Aorta (tissue), 5 donors: ENCODE measurements at places on chromosomes 12 and 14.

DNA sequence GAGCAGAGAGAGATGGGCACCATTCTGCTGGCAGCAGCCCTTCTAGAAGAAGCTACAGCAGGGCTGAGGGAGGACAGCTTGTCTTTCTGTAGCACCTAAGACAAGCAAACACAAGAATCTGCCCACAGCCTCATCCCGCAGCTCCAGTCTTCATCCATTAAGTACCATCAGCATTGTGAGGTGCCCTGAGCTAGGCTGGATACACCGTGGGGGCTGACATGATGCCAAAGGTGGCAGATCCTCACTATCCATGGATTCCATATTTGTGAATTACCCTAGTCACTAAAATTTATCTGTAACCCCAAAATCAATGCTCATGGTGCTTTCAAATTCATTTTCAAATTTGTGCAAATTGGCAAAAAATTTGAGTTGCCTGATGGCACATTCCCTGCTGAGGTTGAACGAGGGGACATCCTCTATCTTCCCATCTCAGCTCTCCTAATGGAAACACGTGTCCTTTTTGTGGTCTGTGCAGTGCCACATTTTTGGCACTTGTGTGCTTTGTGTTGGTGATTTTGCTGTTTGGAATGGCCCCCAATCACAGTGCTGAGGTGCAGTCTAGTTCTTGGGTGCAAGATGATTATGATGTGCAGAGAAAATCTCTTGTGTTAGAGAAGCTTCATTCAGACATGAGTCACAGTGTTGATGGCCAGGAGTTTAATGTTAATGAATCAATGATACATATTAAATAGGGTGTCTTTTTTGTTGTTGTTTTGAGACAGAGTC, 7.0 kb downstream of the PITPNM2 start:
- H3K36me3 ChIP-seq: no peaks in the 10 kb centered on the region
- H3K4me3 ChIP-seq: no peak overlapping the region
- no peak for DNase-seq
- no peaks in the 10 kb centered on the region for H3K4me1 ChIP-seq
- no peaks in the 10 kb centered on the region for H3K27me3 ChIP-seq
- H3K27ac ChIP-seq: no peak overlapping the region

DNA sequence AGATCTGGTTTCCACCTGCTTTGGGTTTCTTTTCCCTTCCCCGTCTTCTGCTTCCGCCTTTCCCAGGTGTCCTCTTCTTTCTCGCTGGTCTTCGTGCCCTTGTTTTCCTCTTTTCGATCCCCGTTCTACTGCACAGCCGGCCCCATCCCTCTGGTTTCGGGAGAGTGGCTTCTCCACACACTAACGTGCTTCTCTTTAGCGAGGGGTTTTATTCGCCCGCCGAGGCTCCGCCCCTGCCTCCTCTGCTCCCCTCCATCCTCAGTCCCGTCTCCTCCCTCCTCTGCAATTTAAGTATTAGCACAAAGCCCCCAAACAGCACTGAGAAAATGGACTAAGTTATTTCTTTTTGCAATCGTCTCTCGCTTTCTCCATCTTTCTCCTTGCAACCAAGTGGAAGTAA, at the start of gene SLC7A8:
Gene SLC7A8, minus strand, starts transcription at position 182 of the 400 bp plus-strand sequence. CDS start 746 bp downstream, outside the sequence.
- no peaks in the 10 kb centered on the region for H3K4me1 ChIP-seq
- peak within 1 kb of the TSS; percentile 94 for H3K4me3 ChIP-seq
- no peaks in the 10 kb centered on the region for H3K36me3 ChIP-seq
- peak; percentile 84 for DNase-seq

DNA sequence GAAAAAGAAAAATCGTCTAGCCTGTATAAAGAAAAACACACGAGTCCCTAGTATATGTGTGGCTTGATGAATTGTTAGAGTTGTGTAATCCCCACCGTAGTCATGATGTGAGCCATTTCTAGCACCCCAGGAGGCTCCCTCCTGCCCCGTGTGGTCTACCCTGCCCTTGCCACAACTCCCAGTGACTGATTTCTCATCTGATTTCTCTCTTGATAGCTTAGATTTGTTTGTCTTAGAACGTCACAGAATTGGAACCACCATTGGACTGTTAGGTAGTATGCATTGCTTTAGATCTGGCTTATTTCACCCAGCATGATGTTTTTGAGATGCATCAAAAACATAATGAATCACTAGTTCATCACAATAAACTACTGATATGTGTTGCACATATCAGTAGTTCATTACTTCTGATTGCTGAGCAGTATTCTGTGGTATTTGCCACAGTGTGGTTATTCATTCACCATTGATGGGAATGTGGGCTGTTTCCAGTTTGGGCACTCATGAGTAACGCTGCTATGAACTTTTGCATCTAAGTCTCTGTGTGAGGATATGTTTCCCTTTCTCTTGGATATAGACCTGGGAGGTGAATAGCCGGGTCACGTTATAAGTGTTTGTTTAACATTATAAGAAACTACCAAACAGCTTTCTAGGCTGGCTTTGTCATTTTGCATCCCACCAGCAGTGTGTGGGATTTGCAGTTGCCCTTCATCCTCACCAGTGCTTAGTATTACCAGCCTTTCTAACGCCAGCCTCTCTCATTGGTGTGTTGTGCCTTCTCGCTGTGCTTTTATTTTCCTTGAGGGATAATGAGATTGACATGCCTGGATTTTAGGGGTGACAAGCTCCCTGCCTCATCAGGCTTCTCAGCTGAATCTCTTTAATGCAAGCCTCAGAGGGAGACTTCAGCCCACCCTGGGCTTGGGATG, 31.9 kb upstream of the NCOR2 start:
- no peaks in the 10 kb centered on the region for H3K36me3 ChIP-seq
- no peak for DNase-seq
- H3K4me1 ChIP-seq: no peaks in the 10 kb centered on the region
- H3K27ac ChIP-seq: no peak overlapping the region

- no peaks in the 10 kb centered on the region for H3K36me3 ChIP-seq
- H3K4me1 ChIP-seq: no peaks in the 10 kb centered on the region
- H3K4me3 ChIP-seq: no peak within 1 kb of the TSS
- peak; percentile 69 for DNase-seq
- H3K27ac ChIP-seq: no peak within 1 kb of the TSS
Measured at GRCh38 chr12:1918081-1918883, at the start of gene CACNA2D4. TSS of gene CACNA2D4 (minus strand) at chr12:1918652. CDS start at chr12:1918473, 179 bp downstream.

GRCh38 chr12:40325349-40325960, 100.7 kb downstream of the LRRK2 start:
- H3K27me3 ChIP-seq: no peaks in the 10 kb centered on the region
- no peaks in the 10 kb centered on the region for H3K36me3 ChIP-seq
- DNase-seq: no peak
- H3K27ac ChIP-seq: no peak overlapping the region
- no peak overlapping the region for H3K4me3 ChIP-seq

DNA sequence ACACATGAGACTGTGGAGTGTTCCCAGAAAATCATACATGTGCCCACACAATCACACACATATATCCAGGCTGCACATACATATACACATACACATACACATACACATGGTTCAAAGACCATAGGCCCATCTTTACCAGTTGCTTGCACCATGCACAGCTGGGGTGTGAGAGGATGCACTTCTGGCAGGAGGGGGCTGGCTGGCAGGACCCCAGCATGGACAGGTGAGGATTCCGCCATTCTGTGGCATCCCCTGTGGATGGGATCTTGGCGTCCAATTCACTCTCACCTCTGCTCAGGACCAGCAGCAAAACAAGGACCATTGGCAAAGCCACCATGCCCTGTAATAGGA, 7.0 kb downstream of the ITGB7 start:
- DNase-seq: peak; percentile 42
- no peaks in the 10 kb centered on the region for H3K27me3 ChIP-seq
- no peaks in the 10 kb centered on the region for H3K4me1 ChIP-seq
- H3K27ac ChIP-seq: no peak overlapping the region
- H3K36me3 ChIP-seq: no peaks in the 10 kb centered on the region

GRCh38 chr14:57487771-57488170, 5.9 kb downstream of the CCDC198 start:
- DNase-seq: no peak
- H3K27ac ChIP-seq: no peak overlapping the region

DNA sequence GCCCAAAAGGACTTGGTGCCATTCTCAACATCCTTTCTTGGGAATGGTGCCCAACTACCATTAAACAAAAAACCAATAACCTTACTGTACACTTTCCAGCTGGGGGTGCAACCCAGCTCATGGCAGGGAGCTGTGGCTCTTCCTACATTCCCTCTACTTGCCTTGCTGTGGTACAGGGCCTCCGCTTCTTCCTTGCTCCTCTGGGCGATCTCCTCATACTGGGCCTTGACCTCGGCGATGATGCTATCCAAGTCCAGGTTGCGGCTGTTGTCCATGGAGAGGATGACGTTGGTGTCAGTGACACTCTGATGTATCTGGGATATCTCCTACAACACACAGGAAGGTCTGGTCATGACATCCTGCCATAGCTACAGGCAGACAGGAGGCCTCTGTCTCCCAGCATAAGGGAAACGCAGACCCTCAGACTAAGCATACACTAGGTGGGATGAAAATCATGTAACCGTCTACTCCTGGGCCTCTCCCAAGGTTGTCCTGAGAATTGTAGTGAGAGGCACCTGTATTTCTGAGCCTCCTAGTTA, 3.9 kb downstream of the KRT2 start:
- H3K4me3 ChIP-seq: no peak overlapping the region
- no peak for DNase-seq

DNA sequence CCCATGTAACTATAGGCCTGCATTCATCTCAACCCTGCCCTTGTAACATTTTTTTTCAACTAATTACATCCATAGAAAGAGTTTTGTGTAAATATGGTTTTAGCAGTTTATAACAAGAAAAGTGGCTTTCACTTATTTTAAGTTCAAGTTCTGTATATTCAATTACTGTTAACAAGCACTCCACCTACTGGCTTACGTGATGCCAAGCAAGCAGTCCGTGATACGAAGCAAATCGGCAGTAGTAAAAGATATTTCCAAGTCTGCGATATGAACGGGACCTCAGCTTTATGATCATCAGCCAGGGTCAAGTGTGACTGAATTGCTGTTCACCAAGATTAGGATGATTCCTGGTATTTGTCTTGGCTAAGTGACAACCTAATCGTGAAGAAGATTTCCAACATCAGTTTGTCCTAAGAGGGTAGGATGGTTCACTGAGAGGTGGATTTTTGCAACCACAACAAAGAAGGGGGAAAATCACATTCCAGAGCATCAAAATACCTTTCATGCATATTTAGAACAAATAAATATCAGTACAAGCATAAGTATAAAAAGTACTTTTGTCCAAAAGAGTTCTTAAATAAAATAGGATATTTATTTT, 456.2 kb downstream of the FOXG1 start:
- no peak overlapping the region for H3K27ac ChIP-seq
- H3K4me1 ChIP-seq: no peaks in the 10 kb centered on the region
- no peak for DNase-seq
- H3K36me3 ChIP-seq: no peaks in the 10 kb centered on the region
- H3K27me3 ChIP-seq: no peaks in the 10 kb centered on the region

DNA sequence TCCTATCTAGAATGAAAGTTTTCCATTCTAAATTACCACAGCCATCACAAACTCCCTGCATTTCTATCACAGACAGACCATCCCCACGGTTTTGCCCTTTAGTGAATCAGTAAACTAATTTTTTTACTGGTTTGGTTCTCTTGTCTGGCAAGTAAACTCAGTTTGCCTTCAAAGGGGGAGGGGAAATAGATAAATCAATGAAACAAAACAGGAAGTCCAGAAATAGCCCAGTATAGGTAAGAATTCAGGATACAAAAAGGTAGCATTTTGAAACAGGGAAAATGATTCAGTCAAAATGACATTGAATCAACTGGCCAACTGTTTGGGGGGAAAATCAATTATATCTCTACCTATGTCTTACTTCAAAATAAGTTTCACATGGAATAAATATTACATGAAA, 15.8 kb upstream of the BAZ1A start:
- H3K27ac ChIP-seq: no peak overlapping the region
- H3K36me3 ChIP-seq: no peaks in the 10 kb centered on the region
- H3K4me1 ChIP-seq: no peaks in the 10 kb centered on the region
- H3K27me3 ChIP-seq: no peaks in the 10 kb centered on the region
- H3K4me3 ChIP-seq: no peak overlapping the region

DNA sequence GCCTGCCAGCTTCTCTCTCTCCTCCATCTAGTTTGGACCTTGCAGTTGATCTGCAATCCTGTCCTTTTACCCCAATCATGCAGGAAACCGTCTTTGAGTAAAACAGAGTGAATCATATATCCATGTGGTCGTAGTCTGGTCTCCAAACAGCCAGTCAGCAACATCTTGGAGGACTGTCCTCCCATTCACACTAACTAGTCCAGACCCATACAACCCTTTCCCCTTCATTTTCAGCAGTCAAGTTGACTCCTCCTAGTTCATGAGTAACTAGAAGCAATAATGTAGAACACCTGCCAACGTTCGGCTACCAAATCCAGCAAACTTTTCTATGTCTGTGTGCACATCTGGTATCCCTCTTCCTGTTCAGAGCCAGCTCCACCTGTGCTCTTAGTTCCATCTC, 10.8 kb upstream of the BIN2 start:
- no peaks in the 10 kb centered on the region for H3K4me1 ChIP-seq
- no peaks in the 10 kb centered on the region for H3K27me3 ChIP-seq
- H3K36me3 ChIP-seq: no peaks in the 10 kb centered on the region
- no peak for DNase-seq
- no peak overlapping the region for H3K4me3 ChIP-seq

DNA sequence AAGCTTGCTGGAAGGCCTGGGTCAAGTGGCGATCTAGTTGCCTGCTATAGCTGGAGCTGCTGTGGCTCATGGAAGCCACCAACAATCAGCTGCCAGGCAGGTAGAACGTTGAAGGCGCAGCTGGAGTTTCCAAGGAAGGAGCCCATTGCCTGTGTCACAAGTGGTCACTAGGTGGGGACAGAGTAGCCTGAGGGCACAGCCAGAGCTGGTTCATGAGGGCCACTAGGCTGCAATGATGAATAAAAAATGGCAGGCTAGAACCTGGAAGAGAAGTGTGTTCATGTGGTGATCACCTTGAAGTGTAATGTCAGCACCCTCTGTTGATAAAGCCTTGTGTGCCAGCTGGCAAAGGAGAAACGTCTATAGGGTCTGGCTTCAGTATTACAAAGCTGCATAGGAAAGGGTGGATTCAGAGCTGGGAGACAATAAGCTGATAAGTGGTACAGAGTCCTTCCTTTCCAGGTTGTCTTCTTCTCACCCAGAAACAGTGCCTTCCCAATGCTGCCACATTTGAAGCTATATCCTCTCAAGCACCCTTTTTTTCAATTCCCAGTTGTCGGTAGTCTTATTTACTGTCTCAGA, 165.8 kb downstream of the EMP1 start:
- peak; percentile 79 for DNase-seq
- no peaks in the 10 kb centered on the region for H3K36me3 ChIP-seq
- no peak overlapping the region for H3K27ac ChIP-seq
- H3K27me3 ChIP-seq: no peaks in the 10 kb centered on the region
- no peak overlapping the region for H3K4me3 ChIP-seq
